ENCODE measurements at places on chromosomes 16 and 17.
A peak's percentile ranks its signal among the peaks of the same experiment; 100 is the strongest.

DNA sequence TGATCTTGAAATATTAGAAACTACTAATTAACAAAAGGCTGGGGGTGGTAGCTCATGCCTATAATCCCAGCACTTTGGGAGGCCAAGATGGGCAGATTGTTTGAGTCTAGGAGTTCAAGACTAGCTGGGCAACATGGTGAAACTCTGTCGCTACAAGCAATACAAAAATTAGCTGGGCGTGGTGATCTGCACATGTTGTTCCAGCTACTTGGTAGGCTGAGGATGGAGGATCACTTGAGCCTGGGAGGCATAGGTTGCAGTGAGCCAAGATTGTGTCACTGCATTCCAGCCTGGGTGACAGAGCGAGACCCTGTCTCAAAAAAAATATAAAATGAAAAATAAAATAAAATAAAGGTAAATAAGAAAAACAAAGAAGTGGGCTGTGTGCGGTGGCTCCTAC, 66.6 kb downstream of the ARSG start:
- DNase-seq: no peak

GRCh38 chr17:65193716-65194293, 56.6 kb downstream of the RGS9 start:
- no peak for DNase-seq

DNA sequence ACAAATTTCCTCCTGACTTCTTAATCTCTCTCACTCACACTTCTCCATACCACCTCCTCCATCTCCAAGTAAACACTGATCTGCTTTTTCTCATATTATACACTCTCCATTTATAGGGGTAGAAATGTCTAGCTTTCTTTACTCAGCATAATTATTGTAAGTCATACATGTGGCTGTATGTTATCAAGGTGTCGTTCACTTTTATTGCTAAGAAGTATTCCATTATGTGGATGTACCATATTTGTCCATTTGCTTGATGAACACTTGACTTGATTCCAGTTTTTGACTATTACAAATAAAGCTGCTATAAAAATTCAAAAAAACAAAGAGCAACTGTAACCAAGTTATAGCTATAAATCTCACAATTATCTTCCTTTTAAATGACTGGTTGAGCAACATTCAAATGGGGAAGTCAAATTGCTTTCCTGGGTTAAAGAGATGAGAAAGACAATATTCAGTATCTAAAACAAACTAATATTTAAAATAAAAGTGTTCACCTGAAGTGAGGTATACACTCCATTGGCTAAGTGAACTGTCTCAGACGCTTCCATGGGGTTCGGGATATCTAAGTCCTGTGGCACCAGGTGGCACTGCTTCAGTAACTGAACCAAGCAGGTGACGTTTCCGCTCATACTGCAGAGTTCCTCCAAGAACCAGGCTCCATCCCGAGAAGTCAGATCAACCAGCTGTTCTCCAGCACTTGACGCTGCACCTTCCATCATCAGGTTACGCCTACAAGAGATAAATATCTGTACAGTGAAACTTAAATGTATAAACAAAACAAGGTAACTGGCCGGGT, 32.6 kb upstream of the ARL6IP1 start:
- no peak for DNase-seq

DNA sequence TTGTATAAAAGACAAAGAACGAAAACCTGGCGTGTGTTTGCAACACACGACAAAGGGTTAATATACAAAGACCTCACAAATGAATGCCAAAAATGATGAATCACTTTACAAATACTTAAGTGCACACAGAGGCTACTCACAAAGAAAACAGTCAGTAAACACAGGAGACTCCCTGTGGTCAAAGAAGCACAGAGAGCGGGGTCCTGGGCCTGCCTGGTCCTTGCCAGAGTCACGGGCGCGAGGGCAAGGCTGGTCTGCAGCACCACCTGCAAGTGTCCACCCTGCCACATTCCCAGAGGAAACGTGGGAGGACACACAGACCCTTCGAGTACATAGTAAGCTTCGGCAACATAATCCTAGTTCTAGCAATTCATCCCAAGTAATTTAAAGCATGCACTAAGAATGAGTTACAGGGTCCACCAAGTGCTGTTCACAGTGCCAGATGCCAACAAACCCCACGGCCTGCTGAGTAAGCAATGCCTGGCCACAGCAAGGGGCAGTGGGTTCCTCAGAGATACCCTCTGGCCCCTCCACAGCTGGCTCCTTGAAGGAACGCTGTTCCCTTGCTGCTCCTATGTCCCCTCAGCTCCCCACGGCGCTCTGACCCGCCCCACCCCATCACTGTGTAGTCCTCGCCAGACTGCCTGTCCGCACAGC, 24.6 kb upstream of the FAAP100 start:
- no peak for DNase-seq

- DNase-seq: no peak
Measured at GRCh38 chr16:11682655-11683096, 14.4 kb downstream of the SNN start.

DNA sequence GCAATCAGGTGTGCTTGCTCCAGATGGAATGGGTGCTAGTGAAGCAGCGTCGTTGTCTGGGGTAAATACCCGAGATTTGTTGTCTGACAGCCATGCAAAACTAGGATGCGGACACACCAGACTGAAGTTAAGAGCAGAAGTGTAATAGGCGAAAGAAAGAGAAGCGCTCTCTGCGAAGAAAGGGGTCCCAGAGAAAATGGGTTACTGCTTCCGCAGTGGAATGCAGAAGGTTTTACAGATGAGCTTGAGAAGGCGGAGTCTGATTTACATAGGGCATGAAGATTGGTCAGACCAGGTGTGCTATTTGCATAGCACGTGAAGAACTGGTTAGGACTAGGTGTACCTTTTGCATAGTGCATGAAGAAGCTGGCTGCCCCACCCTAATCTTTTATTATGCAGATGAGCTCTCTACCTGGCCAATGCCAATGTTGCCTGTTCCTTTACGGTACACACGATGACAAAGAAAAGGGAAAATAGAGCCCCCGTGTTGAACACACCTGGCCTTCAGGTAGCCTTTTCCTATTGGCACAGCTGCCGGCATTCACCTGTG, 32.0 kb upstream of the SNN start:
- no peak for DNase-seq

- peak; percentile 85 for DNase-seq
Measured at GRCh38 chr16:85086347-85087291, 25.7 kb downstream of the CIBAR2 start.
